Immature natural killer cell (primary cell): ENCODE measurements at places on chromosomes 12 and 14. TPM values are rescaled to one million over a fixed set of nuclear protein-coding genes. Genes with fewer than 3 reads are reported as not detected.

The RIMBP2 gene
- polyA plus RNA-seq = not detected

The MGST1 gene
- polyA plus RNA-seq = 9.1 TPM

The SETD3 gene
- polyA plus RNA-seq = 60.8 TPM

The PCED1B gene
- polyA plus RNA-seq = 7.4 TPM

The ZBTB39 gene
- polyA plus RNA-seq = 1.1 TPM

The KRT73 gene
- 0.82 TPM for polyA plus RNA-seq

DNA sequence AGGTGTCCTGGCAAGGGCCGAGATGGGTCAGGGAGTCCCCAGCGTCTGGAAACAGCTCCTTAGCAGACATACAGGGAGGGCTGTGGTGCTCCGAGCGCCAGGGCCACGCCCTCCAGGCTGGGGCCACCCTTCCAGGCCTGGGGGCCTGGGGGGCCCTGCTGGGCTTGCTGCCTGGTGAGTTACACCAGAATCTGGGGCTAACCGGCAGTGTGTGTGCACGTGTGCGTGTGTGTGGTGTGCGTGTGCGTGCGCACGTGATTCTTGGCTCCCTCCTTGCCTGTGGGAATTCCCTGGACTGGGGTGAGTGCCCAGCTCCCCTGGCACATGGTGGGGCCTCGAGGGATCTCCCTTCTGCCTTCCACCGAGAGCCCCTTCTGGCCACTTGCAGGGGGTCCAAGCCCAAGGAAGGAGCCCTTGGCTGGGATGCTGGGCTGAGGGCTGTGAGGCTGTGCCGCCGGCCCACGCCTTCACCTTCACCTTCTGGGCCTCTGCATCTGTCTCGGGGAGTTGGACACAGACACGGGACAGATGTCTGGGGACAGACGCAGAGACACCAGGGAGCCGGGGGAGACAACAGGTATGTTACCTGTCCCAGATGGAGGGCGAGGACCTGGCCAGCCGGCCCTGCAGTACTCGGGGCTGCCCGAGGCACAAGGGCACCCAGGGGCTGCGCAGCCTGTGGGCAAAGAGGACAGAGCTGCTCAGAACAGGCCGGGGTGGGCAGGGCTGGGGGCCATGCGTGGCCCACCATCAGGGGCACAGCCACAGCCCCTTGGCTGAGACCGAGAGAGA lies 37.2 kb downstream of the BEGAIN start:
- no peak for DNase-seq

DNA sequence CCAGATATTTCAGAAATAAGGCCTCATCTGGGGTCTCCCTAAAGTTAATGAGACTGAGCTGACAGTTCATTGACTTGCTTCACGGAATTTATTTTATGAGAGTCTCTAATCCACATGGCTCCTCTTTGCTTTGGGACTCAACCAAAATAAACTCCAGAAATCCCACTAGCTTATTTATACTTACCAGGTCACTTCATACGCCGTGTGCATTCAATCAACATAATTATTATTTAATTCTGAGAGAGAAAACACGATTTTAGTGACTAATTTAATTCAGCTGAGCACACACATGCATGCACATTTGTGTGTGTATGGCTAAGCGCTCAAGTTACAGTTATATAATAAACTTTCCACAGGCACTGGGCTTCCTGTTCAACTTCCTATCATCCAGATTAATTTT lies 333.4 kb upstream of the CCDC196 start:
- DNase-seq = no peak

DNA sequence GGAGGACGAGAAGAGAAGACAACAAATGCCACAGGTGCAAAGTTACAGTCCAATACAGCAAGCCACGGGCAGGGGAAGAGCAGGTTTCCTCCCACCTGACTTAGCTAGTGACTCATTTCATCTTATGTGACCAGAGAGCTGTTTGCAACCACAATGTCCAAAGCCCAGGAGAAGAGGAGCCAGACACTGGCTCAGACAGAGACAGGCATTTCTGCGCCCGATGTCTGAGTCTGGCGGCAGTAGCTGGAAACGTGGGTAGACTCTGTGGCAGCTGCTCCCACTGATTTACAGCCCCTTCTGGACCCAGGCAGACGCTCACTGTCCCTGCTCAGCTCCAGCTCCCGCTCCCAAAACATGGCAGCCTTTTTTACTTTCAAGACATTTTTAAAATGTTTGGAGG lies 60.0 kb downstream of the CHGA start:
- DNase-seq = no peak

DNA sequence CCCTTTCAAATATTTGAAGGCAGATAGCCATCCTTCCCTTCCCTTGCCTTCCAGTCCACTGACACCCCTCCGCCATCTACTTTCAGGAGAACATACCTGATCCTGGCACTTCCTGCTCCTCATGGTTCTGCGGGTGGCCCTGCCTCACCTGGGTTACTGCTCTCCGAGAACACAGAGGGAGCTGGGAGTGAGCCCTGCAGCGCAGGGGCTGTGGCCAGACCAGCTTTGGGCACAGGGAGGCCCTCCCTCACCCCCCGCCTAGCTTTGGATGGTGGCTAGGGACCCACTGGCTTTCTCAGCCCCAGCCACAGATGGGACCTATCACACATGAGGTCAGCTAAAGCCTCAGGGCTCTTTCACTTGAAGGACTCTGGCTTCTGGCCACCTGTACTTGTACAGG lies 12.4 kb downstream of the IQSEC3 start:
- DNase-seq = no peak

- no peak for DNase-seq
Measured at GRCh38 chr12:6871052-6871957, 1.8 kb downstream of the SPSB2 start.

- no peak for DNase-seq
Measured at GRCh38 chr12:52454411-52455201, 2.7 kb upstream of the KRT6B start.

DNA sequence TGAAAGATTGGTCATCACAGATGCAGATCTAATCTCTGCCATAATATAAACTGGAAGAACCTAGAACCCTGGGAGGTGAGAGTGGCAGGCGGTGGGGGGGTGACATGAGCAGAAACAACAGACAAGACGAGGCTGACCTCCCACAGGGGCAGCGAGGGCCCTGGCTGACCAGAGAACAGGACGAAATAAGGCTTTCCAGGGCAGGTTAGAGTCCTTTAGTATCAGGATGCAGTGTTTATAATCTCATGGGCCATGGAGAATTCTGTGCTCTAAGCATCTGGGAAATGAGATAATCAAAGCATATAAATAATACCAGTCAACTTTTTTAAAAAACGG lies 102.7 kb upstream of the BCL2L14 start:
- DNase-seq = no peak

GRCh38 chr14:29712601-29713000 lies 215.0 kb downstream of the PRKD1 start:
- DNase-seq = no peak

DNA sequence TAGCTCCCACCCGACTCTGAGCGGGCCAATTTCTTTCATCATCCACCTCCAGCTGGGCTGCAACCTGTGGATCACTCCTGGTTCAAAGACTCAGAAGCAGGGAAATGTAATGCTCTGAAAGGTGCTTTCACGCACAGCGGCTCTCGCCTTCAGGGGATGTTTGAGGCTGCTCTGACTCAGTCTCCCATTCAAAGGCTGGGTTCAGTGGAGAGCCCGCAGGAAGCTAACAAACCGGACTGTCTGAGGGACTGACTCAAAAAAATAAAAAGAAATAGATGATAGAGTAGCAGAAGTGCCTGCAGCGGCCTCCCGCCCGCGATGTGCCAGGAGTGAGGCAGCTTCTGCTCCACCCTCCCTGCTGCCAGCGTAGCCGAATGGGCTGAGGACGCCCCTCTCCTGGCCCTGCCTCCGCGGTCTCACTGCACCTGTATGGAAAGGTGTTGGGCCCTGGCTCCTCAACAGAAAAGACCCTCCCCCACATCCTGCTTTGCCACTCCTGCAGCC lies 98.0 kb downstream of the GCH1 start:
- no peak for DNase-seq

DNA sequence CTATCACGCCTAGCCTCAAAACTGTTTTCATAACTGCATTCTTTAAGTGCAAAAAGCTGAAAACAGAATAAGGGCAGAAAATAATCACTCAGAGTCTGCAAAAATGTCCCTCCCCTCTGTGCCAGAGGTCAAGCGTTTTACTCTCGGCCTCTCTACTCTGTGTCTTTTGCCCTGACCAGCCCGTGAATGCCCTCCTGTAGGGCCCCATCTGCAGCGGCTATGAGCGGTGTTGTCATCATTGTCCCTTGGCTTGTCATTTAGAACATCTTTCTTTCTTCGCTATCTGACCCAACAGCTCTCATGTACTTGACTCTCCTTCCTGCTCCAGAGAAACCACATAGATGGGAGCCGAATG lies 21.7 kb downstream of the ELK3 start:
- DNase-seq = no peak
